ENCODE measurements at places on chromosomes 1 and 21.

DNA sequence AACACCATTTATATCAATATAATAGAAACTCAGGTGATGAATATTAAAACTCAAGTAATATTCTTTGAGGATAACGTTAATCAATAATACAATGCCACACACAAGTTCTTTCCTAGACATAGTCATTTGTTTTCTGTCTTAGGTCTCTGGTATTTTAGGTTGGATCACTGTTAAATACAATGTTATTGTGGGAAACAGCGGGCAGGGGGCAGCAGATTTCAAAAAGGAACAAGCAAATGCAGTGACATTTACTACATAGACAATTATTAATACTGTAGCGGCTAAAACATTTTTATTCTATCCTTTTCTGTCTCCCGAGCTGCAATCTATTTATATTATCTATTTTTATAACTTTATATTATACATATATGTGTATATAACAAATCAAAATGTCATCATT is 186.4 kb upstream of the ZNHIT6 start:
- no peak for DNase-seq

GRCh38 chr1:71908303-71908702 is 374.0 kb downstream of the NEGR1 start:
- no peak for DNase-seq

DNA sequence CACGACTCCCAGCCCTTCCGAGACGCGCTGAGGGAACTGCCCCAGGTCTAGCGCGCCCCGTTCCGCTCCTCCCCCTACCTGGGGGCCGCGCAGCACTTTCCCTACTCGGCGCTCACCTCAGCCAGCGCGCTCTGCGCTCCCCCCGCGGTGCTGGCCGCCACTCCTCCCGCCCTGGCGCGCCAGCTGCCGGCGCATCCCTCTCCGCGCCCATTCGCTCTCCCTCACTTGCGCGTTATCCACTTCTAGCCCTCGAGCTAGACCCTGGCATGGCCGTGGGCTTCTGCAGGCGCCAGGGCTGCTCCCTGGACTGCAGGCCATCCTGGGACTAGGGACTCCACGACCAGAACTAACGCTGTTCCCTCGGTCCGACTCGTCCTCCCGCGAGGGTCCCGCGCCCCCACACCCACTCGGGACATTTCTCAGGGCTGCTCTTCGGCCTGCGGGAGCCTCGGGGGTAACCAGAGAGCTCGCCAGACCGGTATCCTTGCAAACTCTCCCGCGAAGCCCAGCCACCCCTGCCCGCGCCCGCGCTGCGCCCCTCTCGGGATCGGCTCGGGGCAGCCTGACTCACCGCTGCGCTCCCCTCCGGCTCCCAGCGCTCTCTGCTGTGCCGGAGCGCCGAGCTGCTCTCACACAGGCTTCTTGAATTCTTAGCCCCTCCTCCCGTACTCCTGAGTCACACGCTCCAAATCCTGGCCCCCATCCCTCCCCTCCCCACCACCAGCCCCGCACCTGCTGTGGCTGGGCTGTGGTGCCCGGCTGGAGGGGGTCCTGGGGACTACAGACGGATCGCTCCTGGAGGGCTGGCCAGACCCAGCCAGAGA is at the start of gene NGF:
Gene NGF, minus strand, starts transcription at position 617 of the 824 bp plus-strand sequence. CDS start 51,454 bp downstream, outside the sequence.
- no peak for DNase-seq

- DNase-seq, result no peak
Observed at GRCh38 chr1:203281851-203282661, 23.3 kb upstream of the BTG2 start.

DNA sequence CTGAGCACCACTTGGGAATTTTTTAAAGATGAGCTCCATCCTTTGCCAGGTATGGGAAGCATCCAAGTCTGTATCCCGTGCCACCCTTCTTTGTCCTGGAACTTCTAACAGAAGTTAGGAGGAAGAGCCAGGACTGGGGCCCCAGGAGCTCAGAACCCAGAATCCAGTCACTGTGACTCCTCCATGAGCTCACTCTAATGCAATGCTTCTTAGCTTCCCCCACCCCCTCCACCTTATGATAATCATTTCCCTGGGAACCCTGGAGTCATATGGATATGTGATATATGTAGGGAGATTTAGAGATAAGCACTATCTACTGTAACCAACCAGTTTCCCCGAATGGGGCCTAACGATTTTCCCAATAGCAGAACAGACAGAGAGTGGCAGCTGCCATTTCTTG is 758 bp upstream of the SPRR5 start:
- no peak for DNase-seq
